ENCODE measurements at places on chromosomes 7 and 10. TPM values are rescaled to one million over a fixed set of nuclear protein-coding genes. Genes with fewer than 3 reads are reported as not detected.
A peak's percentile ranks its signal among the peaks of the same experiment; 100 is the strongest.

- DNase-seq, result peak; percentile 4
Measured at GRCh38 chr10:61701055-61701705, 38.5 kb downstream of the CABCOCO1 start.

AASS gene
- 20.6 TPM for total RNA-seq

- no peak for DNase-seq
Measured at GRCh38 chr7:159175792-159176191, 31.1 kb upstream of the VIPR2 start.

DNA sequence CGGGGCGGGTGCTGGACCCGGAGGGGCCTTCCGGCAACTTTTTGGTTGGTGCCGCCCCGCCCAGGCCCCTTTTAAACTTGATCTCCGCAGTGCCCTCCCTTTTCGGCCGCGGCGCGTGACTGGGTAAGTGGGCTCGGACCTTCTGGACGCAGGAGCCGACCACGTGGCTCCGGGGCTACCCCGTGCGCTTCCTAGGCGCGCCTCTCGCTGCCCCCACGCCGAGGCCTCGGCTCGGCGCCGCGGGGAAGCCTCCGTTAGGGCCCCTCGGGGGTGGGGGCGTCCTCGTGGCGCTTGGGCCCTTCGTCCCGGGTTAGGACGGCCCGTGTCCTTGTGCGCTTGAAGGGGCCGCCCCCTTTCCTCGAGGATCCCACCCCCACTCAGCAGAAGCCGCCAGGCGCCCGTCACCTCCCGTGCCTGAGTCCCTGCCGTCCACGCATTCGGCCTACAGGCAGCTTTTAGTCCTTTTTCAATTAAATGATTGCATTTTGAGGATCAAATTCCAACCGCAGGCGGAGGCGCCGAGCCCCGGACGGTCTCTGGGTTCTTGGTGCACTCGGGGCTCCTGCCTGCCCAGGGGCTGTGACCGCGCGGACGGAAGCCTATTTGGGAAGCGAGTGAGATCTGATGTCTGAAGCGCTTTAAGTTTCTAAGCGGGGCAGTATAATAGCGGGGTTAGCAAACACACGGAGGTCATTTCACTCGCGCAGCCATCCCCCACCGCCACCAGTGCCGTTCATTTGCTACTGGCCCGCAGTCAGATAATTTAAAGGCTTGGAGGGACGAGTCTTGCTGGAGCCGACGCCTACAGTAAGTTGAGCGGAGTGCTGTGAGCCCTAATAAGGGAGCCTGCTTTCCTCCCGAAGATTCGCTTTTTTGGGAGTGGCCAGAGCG is 31.8 kb upstream of the TOMM7 start:
- peak; percentile 96 for DNase-seq

- peak; percentile 57 for DNase-seq
Measured at GRCh38 chr7:24786941-24787340, 29.7 kb upstream of the GSDME start.

UPP1 gene
- 0.71 TPM for total RNA-seq

DNA sequence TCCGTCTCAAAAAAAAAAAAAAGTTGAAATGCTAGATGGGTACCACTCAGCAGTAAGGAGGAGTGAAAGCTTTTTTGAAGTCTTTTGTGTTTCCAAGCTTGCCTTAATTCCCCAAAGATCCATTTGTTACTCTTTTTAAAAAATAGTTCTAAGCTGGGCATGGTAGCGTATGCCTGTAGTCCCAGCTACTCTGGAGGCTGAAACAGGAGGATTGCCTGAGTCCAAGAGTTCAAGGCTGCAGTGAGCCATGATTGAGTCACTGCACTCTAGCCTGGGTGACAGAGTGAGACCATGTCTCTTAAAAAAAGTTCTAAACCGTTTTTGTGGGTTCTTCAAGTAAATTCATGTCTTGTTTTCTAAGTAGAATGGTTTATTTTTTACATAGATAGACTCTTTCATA is 5.3 kb downstream of the TBC1D12 start:
- DNase-seq, result no peak

DNA sequence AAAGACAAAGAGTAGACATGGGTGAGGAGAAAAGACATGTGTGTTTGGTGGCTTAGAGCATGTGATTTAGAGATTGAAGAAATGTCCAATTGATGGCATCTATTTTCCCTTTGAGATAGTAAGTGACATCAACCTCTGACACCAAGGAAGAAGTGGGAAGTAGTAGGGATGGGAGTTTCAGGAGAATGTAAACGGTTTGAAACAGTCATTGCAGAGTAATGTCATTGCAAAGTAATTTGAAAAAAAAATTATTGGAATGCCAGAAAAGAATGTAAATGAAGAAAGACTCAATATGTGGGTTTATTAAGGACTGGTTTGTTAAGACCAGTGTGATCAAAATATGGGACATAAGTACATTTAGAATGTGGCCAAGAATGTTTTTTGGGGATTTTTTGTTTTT is 26.6 kb downstream of the GNG11 start:
- no peak for DNase-seq

GRM8 gene
- total RNA-seq, result 0.22 TPM

GOT1 gene
- total RNA-seq, result 26.7 TPM

- no peak for DNase-seq
Measured at GRCh38 chr10:99528494-99529441, 4.0 kb upstream of the NKX2-3 start.

DNA sequence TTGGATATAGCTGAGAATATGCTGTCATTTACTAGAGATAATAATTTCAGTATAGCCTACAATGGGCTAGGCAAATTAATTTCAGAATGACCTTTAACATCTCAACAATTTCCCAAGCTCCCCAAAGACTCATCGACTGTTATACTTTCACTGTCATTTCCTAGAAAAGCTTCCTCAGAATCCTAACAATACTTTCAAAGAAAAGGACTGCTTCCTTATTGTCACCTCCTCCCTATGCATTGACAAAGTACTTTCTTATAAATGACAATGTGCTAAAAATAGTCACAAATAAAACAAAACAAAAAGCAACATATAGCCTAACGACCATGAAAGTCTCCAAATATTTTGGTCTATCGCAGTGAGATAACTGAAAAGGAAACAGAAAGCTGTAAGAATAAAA is 272.6 kb downstream of the ELMO1 start:
- DNase-seq, result no peak

- no peak for DNase-seq
Measured at GRCh38 chr10:10385831-10386230, 631.8 kb upstream of the CELF2 start.

- no peak for DNase-seq
Measured at GRCh38 chr10:5765617-5766016, 47.6 kb downstream of the GDI2 start.

GCK gene
- 4.4 TPM for total RNA-seq

DNA sequence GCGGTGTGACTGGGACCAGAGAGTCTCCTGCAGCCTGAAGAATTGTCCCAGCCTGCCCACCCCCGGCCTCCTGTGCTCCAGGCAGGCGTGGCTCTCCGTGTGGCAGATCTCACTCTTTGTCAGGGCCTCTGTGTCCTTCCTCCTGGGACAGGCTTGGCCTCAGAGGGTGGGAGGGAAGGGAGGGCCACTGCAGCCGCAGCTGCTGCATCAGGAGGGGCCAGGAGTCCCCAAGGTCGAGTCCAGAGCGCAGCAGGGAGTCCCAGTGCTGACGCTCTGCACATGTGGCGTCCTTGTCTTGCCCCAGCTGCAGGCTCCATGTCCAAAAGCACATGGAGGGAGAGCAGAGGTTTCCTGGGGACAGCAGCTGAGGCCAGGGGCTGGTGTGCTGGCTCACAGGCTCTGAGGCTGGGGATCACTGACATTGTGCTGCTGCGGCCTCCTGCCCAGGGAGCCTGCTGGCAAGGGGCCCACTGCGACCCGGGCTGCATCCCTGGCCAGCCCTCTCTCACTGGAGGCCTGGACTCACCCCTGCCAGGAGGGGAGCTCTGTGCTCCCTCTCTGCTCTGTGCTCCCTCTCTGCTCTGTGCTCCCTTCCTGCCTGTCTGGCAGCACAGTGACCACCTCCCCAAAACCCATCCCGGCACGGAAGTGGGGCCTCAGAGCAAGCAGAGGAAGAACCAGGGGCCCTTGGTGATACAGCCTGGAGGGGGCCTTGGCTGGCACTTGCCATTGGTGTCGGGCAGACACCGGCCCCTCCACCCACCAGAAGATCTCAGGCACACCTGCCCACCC is 114.6 kb upstream of the RET start:
- peak; percentile 90 for DNase-seq

SND1 gene
- total RNA-seq, result 91.0 TPM

DNA sequence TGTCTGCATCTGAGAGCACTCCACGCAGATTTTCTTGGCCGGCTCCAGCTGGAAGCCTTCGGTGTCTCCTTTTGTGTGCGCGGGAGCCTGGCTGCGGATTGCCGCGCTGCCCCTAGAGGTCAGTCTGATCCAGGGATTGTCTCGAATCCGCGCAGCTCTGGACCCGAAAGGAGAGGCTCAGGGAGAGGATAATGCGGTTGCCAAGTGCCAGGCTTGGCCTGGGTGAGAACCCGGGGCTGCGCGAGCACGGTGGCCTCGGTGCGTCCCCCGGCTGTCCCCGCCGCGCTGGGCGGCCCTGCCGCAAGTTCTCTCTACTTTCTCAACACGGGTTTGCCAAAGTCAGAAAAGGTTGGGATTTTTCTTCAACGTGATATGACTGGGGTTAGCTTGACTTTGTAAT is 140.9 kb downstream of the ADCYAP1R1 start:
- DNase-seq, result peak; percentile 93

SUN3 gene
- total RNA-seq, result not detected

SKIDA1 gene
- 2.6 TPM for total RNA-seq

DPP6 gene
- 4.1 TPM for total RNA-seq

DNA sequence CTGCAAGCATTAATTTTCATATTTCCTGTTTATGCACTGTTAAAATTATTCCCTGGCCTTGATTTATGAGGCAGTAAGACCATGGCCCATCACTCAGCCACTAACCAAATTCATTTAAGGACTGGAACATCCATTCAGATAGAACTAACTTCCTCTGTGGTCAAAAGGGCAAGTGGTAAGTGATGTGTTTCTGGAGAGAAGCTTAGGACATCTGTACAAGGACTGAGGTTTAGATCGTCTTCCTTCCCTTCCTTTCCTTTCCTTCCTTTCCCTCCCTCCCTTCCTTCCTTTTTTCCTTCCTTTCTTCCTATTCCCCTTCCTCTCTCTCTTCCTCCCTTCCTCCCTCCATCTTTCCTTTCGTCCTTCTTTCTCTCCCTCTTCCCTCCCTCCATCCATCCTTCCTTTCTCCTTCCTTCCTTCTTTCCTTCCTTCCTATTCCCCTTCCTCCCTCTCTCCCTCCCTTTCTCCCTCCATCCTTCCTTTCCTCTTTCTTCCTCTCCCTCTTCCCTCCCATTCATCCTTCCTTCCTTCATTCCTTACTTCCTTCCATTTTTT is 1019.4 kb downstream of the TYW1 start:
- DNase-seq, result no peak

ATG9B gene
- 0.22 TPM for total RNA-seq

GPR158 gene
- 0.13 TPM for total RNA-seq

DNA sequence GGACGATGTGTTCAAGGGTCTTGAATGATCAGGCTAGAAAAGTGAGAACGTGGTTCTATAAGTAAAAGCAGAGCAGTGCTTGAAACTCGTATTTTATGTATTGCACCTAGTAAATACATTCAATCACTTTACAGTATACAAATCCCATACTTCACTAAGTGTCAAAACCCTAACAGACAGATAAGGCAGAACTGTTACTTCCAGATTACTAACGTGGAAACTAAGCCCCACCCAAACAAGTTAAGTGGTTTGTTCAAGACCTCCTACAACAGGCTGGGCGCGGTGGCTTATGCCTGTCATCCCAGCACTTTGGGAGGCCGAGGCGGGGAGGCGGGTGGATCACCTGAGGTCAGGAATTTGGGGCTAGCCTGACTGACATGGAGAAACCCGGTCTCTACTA is 9.2 kb upstream of the MYO1G start:
- no peak for DNase-seq

GRCh38 chr10:11522821-11523245 is 88.6 kb downstream of the USP6NL start:
- DNase-seq, result peak; percentile 60

- no peak for DNase-seq
Measured at GRCh38 chr7:69864822-69865221, 266.5 kb downstream of the AUTS2 start.

DNA sequence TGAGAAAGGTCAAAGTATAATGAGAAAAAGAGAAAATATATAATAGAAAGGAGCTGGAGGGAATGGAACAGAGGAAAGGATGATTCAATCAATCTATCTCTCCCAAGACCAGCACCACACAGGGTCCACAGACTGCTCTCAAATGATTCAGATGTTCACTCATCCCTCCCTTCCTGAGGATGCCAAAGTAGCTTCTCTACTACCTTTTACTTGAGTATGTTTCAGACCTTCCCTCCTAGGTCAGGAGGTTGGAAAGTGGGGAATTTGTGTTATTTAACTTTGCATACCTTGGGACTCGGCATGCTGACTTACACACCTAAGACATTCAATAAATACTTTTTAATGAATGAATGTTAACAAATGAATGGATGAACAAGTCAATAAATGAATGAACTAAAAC is 30.6 kb downstream of the CPVL start:
- no peak for DNase-seq

DNA sequence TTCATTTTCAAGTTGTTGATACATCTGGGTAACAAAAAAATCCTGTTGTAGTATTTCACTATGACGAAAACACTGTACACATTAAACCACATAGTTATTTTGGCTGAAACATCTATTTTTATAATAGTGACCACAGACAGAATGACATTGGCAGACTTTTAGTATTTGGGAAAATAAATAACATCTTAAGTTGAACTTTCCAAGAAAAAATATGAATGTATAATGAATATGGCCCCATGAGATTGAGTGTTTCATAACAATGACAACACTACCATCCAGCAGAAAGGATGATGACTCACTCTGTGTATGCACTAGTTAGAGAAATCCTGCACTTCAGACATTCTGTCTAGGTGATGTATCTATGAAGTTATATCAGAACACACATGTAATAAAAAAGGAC is 118.1 kb downstream of the SEMA3D start:
- peak; percentile 82 for DNase-seq

DNA sequence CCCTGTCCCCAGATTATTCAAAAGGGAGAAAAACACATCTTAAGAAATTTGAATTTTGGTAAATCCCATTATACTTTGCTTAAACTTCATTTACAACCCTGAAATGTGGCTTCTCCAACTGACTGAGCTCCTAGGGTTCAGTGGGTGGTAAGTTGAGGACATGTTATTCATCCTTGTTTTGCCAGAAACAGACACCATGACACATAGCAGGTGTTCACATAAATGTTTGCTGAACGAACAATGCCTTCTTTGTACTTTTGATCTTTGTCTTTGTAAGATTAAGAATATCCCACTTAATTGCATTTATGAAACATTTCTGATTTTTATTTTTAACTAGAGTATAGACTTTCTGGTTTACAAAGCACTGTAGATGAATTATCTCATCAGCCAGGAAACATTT is 209.7 kb downstream of the GPAM start:
- no peak for DNase-seq
